ENCODE measurements at places on chromosomes 7 and 10. TPM values are rescaled to one million over a fixed set of nuclear protein-coding genes. Genes with fewer than 3 reads are reported as not detected.

The SOSTDC1 gene
- 25.6 TPM for total RNA-seq

The PALD1 gene
- 10.2 TPM for total RNA-seq

The LRRC17 gene
- 200 TPM for total RNA-seq

The THSD7A gene
- total RNA-seq = 30.8 TPM

The MRPS33 gene
- total RNA-seq = 32.7 TPM

DNA sequence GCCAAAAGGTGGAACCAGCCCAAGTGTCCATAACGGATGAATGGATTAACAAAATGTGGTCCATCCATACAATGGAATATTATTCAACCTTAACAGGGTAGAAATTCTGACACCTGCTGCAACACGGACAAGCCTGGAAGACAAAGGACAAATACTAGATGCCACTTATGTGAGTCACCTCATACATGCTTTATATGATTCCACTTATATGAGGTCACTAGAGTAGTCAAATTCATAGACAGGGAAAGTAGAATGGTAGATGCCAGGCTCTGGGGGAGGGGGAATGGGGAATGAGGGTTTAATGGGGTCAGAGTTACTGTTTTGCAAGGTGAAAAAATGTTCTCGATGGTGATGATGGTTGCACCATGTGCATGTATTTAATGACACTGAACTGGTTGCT, 34.0 kb upstream of the CYTH3 start:
- no peak for DNase-seq

DNA sequence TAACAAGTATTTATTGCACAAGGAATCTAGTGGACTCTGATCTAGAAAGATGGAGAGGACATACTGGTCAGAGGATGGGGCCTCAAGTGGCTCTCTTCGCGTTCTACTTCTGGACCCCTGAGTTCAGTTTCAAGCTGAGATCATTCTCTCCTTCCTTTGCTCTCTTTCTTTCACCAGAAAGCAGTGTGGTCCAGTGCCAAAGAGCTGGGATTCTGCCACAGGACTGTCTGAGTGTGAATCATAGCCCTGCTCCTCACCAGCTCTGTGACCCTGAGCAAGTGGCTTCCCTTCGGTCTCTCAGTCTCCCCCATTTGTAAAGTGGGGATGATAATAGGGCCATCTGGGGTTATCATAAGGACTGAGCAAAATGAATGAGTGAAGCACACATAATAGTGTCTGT, 715.2 kb downstream of the SUGCT start:
- no peak for DNase-seq

GRCh38 chr7:151088856-151089699, 2.8 kb downstream of the AGAP3 start:
- DNase-seq = peak; percentile 36

DNA sequence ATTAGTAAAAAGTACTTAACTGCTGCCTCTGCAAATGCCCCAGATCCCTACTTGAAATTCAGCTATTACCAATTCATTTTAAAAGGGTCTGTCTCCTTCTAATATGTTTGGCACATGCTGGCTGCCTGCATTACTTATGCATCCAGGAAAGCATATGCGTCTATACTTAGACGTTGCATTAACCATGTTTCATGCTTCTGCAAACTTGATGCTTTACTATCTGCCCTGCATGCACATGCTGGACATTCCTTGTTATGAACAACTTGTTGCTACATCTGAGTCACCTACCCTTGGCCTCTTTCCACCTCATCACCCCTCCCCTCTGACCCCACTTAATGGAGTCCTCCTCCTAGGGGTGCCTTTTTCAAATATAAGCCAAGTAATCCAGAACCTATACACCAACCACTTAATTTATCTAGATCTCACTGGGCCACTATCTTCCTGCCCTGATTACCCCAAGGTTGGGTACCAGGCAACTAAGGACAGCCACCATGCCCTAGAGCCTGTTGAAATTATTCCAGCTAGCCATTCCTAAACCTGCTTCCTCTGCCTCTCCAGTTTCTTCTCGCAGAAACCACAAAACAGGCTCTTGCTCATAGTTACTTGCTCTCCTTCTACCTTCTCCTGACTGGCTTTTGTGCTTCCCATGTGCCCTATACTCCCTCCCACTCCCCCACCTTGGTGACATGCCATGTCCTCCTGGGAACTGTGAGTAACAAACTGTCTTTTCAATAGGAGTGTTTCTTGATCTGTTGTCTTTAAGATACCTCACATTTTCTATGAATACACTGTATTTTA, 1187.9 kb downstream of the REEP3 start:
- no peak for DNase-seq

- DNase-seq = no peak
These were observed 308.1 kb upstream of the ZMIZ1 start for GRCh38 chr10:78760463-78761310.

GRCh38 chr7:98869027-98869596, 702 bp downstream of the TMEM130 start:
- no peak for DNase-seq

DNA sequence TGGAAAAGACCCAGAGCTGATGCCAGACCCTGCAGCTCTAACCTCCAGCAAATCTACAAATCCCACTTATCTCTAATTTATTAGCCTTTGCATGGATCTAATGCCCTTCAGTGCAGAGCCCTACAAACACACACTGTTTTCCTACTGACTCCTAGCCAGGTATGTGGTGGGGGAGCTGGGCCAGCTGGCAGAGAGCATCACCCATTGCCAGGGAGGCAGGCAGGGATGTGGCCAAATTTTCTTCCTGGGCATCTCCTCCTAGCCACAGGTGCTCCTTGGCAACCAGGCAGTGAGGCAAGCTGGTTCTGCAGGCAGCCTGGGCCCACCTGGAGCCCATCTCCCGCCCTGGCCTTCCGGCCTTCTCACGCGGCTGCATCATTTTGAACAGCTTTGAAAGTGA, 55.9 kb upstream of the EMX2 start:
- DNase-seq = no peak

DNA sequence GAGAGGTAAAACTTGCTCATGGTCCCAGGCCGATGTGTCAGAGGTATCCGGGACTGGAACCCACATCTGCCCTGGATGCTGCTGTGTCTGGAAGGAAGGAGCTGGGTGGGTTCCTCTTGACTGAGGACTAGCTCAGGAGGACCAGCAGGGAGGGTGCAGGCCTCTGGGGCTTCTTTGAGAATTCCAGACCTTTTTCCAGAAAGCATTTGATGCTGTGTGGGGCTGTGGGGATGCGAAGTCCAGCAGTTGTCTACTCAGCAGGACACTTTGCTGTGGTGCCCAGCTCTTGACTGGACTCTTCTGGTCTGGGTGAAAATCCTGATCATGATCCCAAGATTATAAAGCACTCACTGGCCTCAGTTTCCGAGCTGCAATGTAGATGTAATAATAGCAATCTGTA, 1.7 kb downstream of the RAMP3 start:
- DNase-seq = no peak

DNA sequence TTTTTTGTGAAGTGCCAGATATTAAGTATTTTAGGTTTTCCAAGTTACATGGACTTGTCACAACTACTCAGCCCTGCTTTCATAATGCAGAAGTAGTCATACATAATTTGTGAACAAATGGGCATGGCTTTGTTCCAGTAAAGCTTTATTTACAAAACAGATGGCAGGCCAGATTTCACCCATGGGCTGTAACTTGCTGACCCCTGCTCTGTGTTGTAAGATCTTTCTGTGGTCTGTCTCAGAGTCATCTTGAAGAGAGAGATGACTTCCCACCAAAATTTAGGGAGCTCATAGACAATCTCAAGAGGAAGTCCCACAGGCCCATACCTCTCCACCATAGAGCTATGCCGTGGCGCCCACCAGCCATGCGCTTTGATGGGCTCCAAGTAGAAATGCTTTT, 616.1 kb downstream of the LRMDA start:
- DNase-seq = no peak

- no peak for DNase-seq
These were observed 43.1 kb downstream of the BRAF start for GRCh38 chr7:140881507-140882228.

DNA sequence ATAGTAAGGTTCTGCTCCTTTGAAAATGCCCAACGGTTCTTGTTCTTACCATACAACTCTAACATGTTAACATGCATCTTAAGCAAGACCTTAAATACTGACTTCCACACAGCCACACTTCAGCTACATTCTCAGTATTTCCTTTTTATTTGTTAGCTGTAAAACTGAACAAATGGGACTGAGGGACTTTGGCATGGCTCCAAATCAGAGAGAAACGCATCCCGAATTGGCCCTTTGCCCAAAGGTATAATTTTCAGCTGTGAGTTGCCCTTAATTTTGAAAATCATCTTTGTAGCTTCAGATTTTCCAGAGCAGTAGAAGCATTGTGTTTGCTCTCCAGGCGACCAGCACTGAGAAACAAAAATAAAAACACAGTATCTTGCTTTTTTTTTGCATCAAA, 56.4 kb downstream of the NEUROD6 start:
- DNase-seq = no peak

DNA sequence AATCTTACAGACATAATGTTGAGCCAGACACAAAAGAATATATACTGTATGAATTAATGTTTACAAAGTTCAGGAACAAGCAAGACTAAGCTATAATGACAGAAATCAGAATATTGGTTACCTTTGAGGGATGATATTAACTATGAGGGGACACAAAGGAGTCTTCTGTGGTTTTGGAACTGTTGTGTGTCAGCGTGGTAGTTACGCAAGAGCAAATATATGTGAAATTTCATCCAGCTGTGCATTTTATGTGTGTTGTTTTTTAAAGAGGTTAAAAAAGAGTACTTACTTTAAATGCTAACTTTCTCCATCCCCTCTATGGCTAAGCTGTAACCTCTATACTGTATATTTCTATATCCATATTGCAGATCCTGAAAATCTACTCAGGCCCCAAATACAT, 14.9 kb downstream of the SLC25A28 start:
- DNase-seq = no peak

GRCh38 chr10:130728531-130729215, 582.8 kb downstream of the TCERG1L start:
- no peak for DNase-seq

DNA sequence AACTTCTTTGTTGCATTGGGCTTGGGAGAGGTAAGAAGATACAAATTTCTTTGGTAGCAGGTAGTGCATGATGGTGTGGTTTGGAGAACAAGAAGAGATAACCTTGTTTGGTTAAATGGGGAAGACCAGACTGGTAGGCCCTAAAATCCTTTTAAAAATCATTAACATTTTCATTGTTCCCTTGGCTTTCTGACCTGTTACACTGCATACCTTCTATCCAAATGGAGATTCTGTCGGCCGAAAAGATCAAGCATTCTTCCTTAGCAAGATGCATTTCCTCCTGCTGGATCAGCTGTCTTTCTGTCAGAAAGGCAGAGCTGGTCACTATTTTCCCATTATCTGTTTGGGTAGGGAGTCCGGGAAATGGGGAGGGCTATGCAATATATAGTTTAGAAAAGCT, 33.7 kb downstream of the AGK start:
- no peak for DNase-seq

DNA sequence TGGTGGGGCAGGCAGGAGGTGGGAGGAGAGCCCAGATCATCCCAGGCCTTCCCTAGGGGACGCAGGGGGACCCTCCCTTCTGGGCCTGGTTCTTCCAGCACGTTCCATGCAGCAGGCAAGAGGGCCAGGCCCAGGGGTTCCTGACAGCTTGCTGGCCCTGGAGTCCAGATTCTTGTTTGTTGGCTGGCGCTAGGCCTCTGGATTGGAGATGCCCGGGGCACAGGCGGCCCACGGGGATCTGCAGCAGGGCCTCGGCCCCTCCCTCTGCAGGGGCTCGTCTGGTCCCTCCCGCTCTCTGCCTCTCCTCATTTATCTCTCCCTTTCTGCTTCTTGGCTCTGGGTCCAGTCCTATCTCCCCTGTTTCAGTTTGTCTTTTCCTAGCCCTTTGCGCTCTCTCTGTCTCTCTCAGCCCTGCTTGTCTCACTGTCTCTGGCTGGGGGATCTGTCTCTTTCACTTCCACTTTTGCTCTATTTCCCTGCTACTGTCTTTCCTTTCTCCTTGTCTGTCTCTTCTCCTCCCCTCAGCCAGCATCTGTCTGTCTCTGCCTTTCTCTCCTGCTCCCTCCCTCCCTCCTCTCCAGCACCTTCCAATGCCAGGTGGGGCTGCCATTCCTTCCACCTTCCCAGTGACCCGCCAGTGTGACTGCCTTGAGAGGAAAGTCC, 1.1 kb upstream of the AQP1 start:
- no peak for DNase-seq

DNA sequence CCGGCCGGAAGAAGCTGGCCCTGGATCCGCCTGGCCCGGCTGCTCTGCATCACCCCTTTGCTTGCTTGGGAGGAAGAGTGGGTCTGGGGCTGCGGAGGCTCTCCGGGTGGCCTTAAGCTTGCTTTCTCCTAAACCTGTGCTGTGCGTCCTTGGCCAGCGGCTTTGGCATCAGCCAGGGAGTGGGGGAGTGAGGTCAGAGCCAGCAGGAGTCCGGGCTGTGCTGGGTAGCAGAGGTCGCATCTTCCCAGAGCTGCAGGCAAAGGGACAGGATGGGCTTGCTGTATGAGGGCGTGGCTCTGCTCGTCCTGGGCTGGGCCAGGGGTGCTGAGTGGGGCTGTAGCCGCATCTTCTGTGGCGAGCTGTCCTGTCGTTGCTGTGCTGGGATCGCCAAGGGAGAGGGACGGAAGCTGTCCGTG, 21.1 kb downstream of the BNIP3 start:
- DNase-seq = no peak

DNA sequence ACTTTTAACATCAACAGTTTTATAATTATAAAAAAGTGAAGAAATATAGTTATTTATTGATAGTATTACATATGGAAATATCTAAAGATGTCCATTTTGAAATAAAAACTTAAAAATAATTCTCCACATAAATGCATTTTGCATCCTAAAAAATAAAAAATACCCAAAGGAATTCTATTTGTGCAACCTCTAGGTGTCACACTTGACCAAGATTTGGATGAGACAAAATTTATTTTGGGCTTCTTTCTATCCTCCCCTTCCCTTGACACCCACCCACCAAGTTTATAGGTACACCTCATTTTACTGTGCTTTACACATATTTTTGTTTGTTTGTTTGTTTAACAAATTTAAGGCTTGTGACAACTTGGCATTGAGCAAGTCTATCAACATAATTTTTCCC, 3.3 kb upstream of the THSD7A start:
- DNase-seq = no peak

- no peak for DNase-seq
These were observed 96.1 kb upstream of the BMPER start for GRCh38 chr7:33809228-33809627.
